ENCODE measurements at places on chromosomes 12 and 14.

- DNase-seq: no peak
These were observed 31.9 kb downstream of the CEP83 start for GRCh38 chr12:94427501-94428381.

- no peak for DNase-seq
These were observed 41.2 kb upstream of the FKBP4 start for GRCh38 chr12:2753536-2753935.

- DNase-seq: no peak
These were observed 1.6 kb upstream of the AQP6 start for GRCh38 chr12:49971141-49971540.

DNA sequence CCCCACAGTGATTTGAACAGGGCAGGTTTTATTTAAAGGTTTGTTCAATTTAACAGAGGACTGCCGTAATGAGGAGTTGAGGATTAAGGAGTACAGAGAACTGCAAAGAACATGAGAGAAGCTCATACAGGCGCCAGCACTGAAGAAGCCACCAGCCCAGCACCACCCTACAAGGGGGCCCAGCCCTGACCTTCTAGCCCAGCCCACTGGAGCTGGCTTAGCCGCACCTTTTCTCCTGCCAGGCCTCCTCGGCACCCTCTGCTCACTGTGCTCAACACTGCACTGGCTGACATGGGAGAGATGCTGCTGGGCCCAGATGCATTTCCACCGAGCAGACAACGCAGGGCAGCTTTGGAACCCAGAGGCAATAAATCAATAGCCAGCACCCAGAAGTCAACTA lies 36.5 kb upstream of the SFSWAP start:
- no peak for DNase-seq

GRCh38 chr12:28026701-28027100 lies 54.2 kb upstream of the PTHLH start:
- DNase-seq: no peak

GRCh38 chr12:120972870-120973543 lies 5.3 kb upstream of the HNF1A start:
- no peak for DNase-seq

DNA sequence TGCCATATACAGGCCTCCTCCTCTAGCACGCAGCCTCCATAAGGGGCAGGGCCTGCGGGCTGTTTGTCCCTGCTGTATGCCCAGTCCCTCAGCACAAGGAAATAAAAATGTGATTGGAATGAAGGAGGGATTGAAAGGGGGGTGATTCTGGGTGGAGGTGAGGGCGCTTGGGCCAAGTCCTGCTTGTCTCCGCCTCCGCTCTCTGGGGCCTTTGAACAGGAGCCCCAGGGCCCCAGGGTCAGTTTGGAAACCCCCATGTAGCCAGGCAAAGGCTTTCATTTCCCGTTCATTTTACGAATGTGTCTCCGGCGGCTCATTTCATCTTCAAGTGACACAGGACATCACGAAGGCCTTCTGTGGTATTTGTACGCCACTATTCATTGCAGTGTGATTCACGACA lies 4.5 kb upstream of the CACNA2D4 start:
- DNase-seq: no peak

DNA sequence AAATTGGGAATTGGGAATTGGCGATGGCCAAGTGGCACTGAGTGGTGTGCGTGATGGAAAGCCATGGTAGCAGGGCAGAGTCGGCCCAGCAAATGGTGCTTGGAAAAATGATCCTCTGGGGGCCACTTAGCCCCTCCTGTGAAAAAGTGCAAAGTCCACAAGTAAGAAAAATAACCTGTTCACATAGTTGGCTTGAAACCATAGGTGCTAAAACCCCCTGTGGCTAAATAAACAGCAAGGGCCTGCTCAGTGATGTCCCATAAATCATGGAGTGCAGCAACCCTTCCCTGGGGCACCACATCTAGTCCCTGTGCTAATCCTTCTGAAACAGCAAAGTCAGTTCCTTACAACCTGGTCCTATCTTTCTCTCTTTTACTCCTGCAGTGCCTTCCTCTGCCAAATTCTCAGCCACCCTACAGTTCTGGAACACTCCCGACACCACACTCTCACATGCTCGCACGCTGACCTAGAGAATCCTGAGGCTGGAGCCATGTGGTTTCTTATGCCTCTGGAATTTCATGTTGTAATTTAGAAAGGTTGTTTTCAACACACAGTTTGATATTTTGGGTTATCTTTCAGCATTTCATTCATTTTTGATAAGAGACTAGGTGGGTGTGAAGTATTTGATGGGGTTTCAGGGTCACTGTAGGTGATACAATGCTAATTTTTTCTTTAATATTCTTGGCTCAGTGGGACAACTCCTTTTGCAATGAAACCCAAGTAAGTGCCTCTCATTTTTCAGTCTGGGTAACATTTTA lies 123.6 kb downstream of the SMOC1 start:
- DNase-seq: no peak

Data from activated CD4-positive, alpha-beta T cell treated with anti-CD3 and anti-CD28 coated beads, Interleukin-2, amount 50 U/mL, for 1 hour (primary cell).